ENCODE measurements at places on chromosomes 3 and 15. TPM values are rescaled to one million over a fixed set of nuclear protein-coding genes. Genes with fewer than 3 reads are reported as not detected.

The ATP6V1A gene
- total RNA-seq: 96.9 TPM

The STARD9 gene
- 17.2 TPM for total RNA-seq

The CHL1 gene
- not detected for total RNA-seq

The PLAAT1 gene
- total RNA-seq: 0.58 TPM

The PPM1L gene
- 2.3 TPM for total RNA-seq
